GM04503 (cell line): ENCODE measurements at places on chromosomes 7 and 10.

DNA sequence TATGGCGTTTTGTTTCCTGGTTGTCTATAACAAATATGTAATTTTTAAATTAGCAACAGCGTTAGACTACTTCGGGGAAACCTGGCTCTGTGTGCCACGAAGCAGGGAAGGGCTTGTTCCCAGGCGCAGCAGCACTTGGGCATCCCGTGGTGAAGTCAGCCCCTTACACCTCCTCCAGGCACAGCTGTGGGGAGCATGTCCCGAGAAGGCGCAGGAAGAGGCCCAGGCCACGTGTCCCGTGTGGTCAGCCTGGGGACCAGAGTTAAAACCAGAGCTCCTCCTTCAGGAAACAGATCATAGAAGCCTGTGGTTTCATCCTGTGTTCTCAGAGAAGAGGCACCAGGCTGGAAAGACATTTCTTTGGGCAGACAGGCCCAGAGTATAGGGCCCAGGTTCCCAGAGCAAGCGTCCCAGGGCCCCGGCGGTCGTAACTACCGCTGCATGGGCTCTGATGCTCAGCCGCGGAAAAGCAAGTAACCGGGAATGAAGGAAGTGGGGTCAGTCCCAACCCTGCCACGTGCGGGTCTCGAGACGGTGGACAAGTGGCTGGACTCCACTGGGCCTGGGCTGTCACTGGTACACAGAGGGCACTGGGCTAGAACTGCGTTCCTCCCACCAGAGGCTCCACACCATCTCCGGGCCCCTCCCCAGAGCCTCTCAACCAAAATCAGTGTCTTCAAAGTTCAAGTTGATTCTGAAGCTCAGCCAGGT is 7.1 kb downstream of the NUDT1 start:
- peak; percentile 94 for DNase-seq

- DNase-seq = no peak
These were observed 24.5 kb upstream of the FZD1 start for GRCh38 chr7:91239772-91240171.

DNA sequence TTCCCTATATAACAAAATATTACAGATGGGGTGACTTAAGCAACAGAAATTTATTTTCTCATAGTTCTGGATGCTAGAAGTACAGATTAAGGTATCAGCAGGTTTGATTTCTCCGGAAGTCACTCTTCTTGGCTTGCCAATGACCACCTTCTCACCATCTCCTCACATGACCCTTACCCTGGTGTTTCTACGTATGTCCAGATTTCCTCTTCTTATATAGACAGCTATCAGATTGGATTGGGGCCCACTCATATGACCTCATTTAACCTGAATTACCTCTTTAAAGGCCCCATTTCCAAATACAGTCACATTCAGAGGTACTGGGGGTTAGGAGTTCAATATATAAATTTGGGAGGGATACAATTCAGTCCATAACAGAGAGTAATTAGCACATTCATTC is 17.0 kb upstream of the RAPGEF5 start:
- DNase-seq = no peak

GRCh38 chr10:120300513-120300912 is 156.5 kb upstream of the PLPP4 start:
- no peak for DNase-seq

- no peak for DNase-seq
These were observed 9.2 kb downstream of the GDF2 start for GRCh38 chr10:47331491-47331890.

DNA sequence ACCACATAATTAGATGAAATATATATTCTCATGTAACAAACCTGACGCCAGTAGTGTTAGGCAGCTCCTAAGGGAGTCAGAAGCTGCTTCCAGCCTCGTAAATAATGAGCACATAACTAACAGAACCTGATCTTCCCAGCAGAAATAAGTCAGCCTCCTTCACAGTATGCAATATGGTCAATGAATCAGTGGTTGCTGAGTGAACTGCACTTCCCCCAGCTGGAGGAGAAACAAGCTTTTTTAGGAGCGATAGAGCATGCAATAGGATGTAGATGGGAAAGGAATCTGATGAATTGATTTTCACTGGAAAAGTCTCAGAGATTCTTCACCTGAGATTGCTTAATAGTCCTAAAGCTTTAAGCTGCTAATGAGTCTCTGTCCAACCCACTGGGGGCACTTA is 337.2 kb upstream of the LRGUK start:
- DNase-seq = no peak

DNA sequence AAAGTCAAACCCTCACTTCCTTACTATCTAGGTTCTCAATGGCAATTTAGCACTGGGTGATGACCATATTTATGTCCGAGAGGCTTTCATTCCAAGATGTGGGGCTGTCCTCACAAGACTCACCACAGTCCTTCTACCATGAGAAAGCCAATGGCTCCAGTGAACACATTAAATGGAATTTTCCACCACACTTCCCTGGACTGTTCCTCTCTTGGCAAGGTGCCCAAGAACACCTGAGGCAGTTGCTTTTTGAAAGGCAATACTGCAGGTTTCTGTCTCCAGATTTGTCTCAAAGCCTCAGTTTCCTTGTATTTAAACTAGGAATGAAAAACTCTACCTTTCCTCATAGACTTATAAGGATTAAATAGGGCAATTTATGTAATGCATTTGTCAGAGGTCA is 24.2 kb downstream of the AFAP1L2 start:
- DNase-seq = no peak

DNA sequence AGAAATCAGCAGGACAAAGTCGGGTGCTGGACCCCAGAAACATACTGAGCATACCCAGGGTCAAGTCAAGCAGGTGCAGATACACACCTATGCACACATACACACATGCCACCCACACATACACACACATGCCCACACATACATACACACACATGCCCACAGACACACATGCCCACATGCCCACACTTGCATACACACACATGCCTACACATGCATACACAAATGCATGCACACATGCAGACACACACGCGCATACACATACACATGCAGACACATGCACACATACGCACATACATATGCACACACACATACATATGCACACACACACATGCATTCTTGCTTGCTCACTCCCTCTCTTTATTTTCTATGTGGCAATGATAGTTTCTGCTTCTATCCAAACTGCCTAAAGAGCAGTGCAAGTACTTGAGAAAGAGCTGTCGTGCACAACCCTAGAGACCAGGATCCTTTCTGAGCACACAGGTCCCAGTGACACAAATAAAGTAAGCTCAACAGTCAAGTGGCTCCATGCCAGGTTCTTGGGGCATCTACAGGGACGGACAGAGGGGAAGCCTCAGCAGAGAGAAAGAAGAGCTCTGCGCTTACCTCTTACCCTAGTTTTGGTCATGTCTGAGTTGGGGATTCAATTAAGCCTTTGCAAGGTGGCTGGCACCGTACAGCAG is 83.7 kb downstream of the EBF3 start:
- DNase-seq = no peak

DNA sequence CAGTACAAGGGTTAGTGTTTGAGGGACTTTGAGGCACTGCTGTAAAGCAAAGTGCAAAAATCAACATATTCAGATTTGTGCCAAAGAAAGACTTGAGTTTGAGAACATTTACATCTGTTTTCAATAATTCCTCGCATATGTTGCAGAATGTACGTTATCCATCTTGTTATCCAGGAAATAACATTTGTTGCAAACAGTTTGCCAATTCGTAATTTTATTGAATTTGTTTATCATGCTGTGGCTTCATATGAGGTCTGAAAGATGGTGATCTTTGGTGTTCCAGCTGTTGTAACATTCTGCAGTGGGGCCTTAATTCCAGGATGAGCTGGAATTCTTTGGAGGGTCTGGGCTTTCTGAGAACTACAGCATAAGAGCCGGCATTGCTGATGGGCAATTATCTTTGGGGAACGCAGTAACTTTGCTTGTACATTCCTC is 396.2 kb downstream of the LRMDA start:
- no peak for DNase-seq

GRCh38 chr10:124701435-124701834 is 42.7 kb downstream of the FAM53B start:
- no peak for DNase-seq

- no peak for DNase-seq
These were observed 139.3 kb upstream of the HDAC9 start for GRCh38 chr7:18356191-18356645.
